ENCODE measurements at places on chromosomes 12 and 14.

- DNase-seq: no peak
Measured at GRCh38 chr14:61080591-61081010, 99.6 kb downstream of the SLC38A6 start.

DNA sequence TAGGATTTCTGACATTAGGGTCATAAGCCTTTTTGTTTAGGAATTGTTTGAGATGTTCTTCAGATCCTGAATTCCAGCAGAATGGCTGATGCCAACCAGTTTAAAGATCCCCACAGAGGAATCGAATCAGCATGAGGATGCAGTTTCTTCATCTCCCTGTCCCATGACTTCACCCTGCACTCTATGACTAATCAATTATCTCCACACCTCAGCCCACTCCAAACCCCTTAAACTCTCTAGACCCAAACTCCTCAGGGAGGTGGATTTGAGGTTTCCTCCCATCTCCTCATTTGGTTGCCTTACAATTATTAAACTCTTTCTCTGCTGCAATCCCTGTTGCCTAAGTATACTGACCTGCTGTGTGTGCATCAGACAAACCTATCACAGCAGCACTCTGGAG, 86.5 kb upstream of the CRY1 start:
- DNase-seq: no peak

- DNase-seq: no peak
Measured at GRCh38 chr12:19764408-19764807, 325.1 kb downstream of the AEBP2 start.

GRCh38 chr12:74780182-74780849, 242.7 kb downstream of the ATXN7L3B start:
- DNase-seq: no peak

DNA sequence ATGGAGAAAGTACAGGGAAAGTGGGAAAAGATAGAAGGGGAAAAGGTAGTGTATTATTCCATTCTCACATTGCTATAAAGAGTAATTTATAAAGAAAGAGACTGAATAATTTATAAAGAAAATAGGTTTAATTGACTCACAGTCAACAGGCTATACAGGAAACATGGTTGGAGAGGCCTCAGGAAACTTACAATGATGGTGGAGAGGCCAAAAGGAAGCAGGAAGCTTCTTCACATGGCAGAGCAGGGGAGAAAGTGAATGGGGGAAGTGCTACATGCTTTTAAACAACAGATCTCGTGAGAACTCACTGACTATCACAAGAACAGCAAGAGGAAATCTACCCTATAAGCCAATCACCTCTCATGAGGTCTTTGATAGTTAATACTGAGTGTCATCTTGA, 725.0 kb upstream of the FLRT2 start:
- DNase-seq: no peak

GRCh38 chr12:10783252-10783651, 19.2 kb downstream of the TAS2R7 start:
- no peak for DNase-seq

DNA sequence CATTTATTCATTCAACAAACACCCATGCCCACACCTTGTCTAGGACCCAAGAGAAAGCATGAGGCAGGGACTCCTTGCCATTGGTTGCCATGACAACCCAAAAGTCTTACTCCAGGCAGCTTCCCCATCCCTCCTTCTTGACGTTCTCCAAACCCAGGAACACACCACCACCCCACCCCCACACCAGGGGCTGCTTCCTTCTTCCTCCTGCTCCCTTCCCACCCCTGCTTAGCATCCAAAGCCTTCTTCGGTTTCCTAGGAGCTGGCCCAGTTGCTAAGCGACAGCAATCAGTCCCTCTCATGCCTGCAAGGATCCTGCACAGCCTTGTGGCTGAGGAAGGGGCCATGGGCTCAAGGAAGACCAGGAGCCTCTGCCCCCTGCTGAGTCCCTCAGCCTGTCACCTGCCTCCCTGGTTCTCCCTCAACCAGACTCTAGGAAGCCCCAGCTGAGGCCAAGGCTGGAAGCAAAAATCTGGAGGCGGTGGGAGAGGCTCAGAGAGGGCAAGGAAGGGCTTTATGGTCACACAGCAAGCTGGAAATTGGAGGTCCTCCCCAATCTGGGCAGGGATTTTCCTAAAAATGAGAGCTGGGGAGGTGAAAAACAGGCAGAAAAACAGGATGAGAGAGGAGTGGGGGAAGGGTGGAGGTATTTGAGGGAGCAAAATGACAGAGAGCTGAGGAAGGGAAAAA, 15.4 kb downstream of the RASAL1 start:
- no peak for DNase-seq
